T-cell (primary cell): ENCODE measurements at places on chromosomes 3 and 15. TPM values are rescaled to one million over a fixed set of nuclear protein-coding genes. Genes with fewer than 3 reads are reported as not detected.

The NLGN1 gene
- not detected for total RNA-seq

The CELSR3 gene
- total RNA-seq: 6.4 TPM

DNA sequence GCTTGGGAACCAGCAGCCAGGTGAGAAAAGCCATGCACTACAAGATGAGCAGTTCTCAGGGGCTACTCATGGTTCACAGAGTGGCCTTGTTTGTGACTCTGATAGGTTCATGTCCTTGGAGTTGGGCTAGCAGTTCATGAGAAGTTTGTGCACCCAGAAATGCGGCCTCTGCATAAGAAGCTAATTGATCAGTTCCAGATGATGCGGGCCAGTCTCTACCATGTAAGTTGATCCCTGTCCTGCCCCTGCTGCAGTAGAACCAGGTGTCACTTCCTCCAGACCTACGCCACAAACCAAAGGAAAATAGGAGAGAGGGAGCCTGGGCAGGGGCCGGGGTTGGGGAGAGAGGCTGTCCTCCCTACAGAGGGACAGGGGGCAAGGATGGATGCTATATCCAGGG is 27.2 kb upstream of the MANF start:
- no peak for DNase-seq
- H3K36me3 ChIP-seq: no peaks in the 10 kb centered on the region
- no peaks in the 10 kb centered on the region for H3K4me1 ChIP-seq
- H3K27me3 ChIP-seq: no peaks in the 10 kb centered on the region
- no peak overlapping the region for H3K4me3 ChIP-seq
- H3K27ac ChIP-seq: no peak overlapping the region

The SI gene
- not detected for total RNA-seq

- H3K27me3 ChIP-seq: no peaks in the 10 kb centered on the region
- peaks cover 5% of the 10 kb centered on the region for H3K4me1 ChIP-seq
- H3K27ac ChIP-seq: no peak overlapping the region
- DNase-seq: no peak
Measured at GRCh38 chr3:78798266-78798832, 969.4 kb downstream of the ROBO1 start.

The CEP19 gene
- total RNA-seq: 7.8 TPM

DNA sequence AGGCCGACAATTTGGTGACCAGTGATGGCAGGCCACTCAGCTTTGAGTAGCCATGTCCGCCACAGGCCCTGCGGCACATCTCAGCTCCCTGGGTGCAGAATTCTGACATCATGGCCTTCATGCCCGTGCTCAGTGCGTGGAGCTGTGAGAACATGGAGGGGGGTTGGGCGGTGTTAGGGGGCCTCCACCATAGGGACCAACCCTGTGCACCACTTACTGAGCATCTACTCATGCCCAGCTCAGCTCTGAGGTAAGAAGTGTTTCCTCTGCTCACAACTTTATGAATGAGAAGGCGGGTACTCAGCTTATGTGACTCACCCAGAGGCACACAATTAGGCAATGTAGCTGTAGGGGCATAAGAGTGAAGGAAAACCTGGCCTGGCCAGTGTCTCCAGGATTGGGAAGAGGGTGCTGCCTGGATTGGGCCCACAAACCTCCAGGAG is 10.5 kb downstream of the ACOX2 start:
- DNase-seq: no peak
- no peak overlapping the region for H3K4me3 ChIP-seq
- no peaks in the 10 kb centered on the region for H3K36me3 ChIP-seq
- H3K27me3 ChIP-seq: peaks cover 4% of the 10 kb centered on the region
- H3K27ac ChIP-seq: no peak overlapping the region

DNA sequence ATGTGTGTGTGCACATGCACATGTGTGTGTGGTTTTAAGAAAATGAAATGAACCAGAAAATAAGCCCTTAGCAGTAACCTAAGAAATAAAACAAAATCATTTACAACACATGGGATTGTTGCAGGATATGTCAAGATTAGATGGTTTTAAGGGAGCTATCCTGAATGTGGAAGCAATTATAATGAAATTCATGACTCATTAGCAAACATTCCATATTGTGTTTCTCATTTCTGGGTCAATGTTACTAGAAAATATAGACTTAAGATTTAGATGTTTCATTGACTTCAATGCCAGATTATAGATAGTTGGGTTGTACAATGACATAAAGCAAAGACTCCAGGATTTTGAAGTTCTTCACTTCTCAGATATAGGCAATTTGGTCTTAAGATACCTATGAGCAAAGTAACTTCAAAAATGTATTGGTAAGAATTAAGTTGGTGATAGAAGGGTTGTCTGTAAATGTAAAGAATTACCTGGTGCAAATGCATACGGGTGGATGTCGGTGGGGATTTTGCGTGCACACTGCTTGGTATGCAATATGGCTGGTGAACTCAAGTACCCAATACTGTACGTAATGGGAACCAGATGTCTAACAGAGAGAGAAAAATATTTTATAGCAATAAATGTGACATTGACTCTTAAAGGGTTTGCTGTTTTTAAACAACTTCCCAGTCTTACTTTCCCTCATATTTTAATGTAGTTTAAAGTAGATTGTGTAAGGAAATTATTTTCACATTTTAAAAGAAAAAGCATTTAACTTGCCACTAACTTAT is 53.9 kb upstream of the NR2F2 start:
- no peak overlapping the region for H3K27ac ChIP-seq
- H3K4me1 ChIP-seq: no peaks in the 10 kb centered on the region

GRCh38 chr3:194032828-194033435 is 103.0 kb upstream of the HES1 start:
- no peak overlapping the region for H3K4me3 ChIP-seq
- no peaks in the 10 kb centered on the region for H3K36me3 ChIP-seq
- no peak for DNase-seq
- no peaks in the 10 kb centered on the region for H3K4me1 ChIP-seq
- H3K27ac ChIP-seq: no peak overlapping the region
- peaks cover 29% of the 10 kb centered on the region for H3K27me3 ChIP-seq

DNA sequence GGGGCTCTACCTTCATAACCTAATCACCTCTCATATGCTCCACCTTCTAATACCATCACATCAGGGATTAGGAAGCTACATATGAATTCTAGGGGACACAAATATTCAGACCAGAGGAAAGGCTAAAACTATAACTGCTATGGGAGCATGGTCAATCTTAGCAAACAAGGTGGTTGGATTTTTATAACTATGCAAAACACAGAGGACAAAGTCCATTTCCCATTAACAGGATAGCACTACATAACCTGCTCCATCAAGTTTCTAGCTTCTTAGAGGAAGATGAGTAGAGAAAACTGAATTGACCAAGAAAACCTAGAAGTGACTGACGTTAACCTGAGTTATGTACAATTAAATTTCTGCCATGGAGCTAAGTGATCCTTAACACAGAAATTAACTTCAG is 398.6 kb downstream of the TBL1XR1 start:
- H3K36me3 ChIP-seq: no peaks in the 10 kb centered on the region
- peaks cover 4% of the 10 kb centered on the region for H3K27me3 ChIP-seq
- no peak overlapping the region for H3K4me3 ChIP-seq
- H3K4me1 ChIP-seq: no peaks in the 10 kb centered on the region

DNA sequence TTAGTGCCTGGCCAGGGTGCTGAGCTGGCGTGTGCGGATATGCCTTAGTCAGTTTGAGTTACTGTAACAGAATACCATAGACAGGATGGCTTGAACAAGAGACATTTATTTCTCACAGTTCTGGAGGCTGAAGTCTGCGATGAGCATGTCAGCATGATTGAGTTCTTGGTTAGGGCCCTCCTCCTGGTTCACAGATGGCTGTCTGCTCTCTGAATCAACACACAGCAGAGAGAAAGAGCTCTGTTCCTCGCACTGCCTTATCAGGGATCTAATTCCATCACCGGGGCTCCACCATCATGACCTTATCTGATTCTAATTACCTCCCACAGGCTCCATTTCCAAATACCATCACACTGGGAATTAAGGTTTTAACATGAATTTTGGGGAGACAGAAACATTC is 386.6 kb upstream of the DPH6 start:
- no peak for DNase-seq
- no peaks in the 10 kb centered on the region for H3K36me3 ChIP-seq
- no peak overlapping the region for H3K4me3 ChIP-seq
- H3K4me1 ChIP-seq: no peaks in the 10 kb centered on the region
- no peak overlapping the region for H3K27ac ChIP-seq
- H3K27me3 ChIP-seq: no peaks in the 10 kb centered on the region

GRCh38 chr3:183317886-183318865 is 65.1 kb downstream of the B3GNT5 start:
- H3K36me3 ChIP-seq: peaks cover 3% of the 10 kb centered on the region
- H3K27ac ChIP-seq: no peak overlapping the region
- no peak overlapping the region for H3K4me3 ChIP-seq
- peaks cover 2% of the 10 kb centered on the region for H3K4me1 ChIP-seq

GRCh38 chr15:75153087-75153486 is 48.6 kb upstream of the C15orf39 start:
- H3K4me1 ChIP-seq: no peaks in the 10 kb centered on the region
- no peak overlapping the region for H3K27ac ChIP-seq
- no peak overlapping the region for H3K4me3 ChIP-seq
- no peaks in the 10 kb centered on the region for H3K36me3 ChIP-seq

The CPA3 gene
- total RNA-seq: 1.2 TPM

GRCh38 chr15:77546050-77546501 is 86.6 kb downstream of the LINGO1 start:
- H3K36me3 ChIP-seq: no peaks in the 10 kb centered on the region
- H3K27ac ChIP-seq: no peak overlapping the region
- no peaks in the 10 kb centered on the region for H3K27me3 ChIP-seq
- peaks cover 15% of the 10 kb centered on the region for H3K4me1 ChIP-seq

DNA sequence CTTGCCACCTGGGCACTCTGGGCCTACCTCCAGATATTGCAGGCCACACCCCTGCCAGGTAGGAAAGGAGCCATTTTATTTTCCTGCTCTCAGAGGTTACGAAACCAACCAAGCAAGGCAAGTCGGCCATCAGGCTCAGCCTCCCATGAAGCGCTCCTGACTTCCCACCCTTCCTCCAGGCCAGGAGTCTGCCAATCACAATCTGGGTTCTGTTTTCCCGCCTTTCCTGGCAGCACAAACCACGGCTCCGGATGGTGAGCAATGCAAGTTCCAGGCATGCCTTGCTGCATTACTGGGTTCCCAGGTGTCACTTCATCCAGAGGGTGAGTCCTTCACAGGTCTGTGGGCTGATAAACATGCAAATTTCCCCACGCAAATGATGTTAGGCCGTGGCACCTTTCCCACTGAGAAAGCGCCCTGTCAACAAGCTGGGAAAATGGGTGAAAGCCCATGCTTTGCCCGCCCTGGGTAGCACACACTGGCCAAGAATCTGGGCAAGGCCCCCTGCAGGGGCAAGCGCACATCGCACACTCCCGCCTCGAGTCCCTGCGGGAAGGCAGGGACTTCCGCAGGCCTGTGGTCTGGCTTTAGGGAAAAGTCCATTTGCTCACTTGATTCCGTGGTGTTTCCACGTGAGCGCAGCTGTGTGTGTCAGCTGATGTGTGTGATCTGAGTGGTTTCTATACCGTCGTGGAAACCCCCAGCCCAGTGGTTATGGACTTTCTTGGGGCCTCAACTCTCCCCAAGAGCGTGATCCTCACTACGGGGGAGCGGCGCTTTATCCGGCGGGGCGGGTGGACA is 61.6 kb upstream of the RYK start:
- no peak overlapping the region for H3K4me3 ChIP-seq
- DNase-seq: no peak
- no peaks in the 10 kb centered on the region for H3K4me1 ChIP-seq

The GOLGA8R gene
- 3.0 TPM for total RNA-seq

DNA sequence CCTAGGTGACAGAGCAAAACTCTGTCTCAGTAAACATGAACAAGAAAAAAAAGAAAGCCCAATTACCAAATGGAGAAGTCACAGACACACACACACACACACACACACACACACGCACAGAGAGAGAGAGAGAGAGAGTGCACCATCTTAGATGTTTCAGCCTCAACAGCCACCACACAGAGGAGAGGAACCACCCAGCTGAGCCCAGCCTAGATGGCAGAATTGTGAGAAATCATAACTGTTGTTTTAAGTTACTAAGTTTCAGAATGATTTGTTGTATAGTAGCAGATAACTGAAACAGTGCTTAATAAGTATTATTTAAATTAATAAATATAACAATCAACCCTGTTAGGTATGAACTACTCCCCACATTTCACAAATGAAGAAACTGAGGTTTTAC is 321.2 kb downstream of the ZNF621 start:
- H3K27me3 ChIP-seq: no peaks in the 10 kb centered on the region
- H3K36me3 ChIP-seq: no peaks in the 10 kb centered on the region
- H3K4me3 ChIP-seq: no peak overlapping the region
- H3K4me1 ChIP-seq: no peaks in the 10 kb centered on the region

The ZDHHC23 gene
- total RNA-seq: 4.5 TPM

DNA sequence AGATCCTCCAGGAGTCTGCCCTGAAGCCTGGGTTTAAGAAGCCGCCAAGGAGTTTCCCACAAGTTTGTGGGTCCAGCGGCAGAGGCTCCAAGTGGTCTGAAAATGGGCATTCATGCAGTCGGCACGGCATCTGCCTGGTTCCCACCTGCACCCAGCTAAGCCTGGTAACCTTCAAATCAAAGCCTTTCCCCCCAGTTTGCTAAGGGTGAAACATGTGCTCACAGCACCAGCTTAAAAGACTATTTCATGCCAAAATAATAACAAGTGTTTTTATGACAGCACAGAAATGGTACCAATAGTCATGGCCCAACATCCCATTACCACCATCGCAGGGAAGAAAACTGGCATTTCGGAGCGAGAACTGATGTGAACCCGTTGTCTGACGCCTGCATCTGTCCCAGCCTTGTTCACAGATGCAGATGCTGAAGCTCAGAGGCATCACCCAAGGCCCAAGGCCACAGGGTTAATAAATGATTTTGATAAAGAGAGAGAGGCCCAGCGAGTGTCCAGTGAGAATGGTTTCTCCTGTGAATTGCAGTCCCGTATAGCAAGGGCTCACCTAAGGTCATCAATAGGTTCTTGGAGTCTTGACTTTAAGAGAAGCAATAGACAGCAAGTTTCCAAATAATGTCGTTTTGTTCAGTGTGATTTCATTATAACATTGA is 188.0 kb upstream of the TPM1 start:
- no peak for DNase-seq
- peaks cover 29% of the 10 kb centered on the region for H3K27me3 ChIP-seq
- no peak overlapping the region for H3K4me3 ChIP-seq
- no peaks in the 10 kb centered on the region for H3K36me3 ChIP-seq
- no peaks in the 10 kb centered on the region for H3K4me1 ChIP-seq

GRCh38 chr15:97114900-97115760 is 784.6 kb downstream of the NR2F2 start:
- no peak overlapping the region for H3K27ac ChIP-seq
- no peaks in the 10 kb centered on the region for H3K4me1 ChIP-seq
- no peak overlapping the region for H3K4me3 ChIP-seq
- no peak for DNase-seq
- no peaks in the 10 kb centered on the region for H3K27me3 ChIP-seq

The C3orf20 gene
- 0.19 TPM for total RNA-seq

The SNX4 gene
- 18.1 TPM for total RNA-seq

The STAC gene
- not detected for total RNA-seq

The FSIP1 gene
- total RNA-seq: 0.30 TPM

- no peaks in the 10 kb centered on the region for H3K36me3 ChIP-seq
- no peak overlapping the region for H3K4me3 ChIP-seq
- H3K27me3 ChIP-seq: no peaks in the 10 kb centered on the region
Measured at GRCh38 chr15:68983961-68984481, 30.5 kb upstream of the NOX5 start.

The PRSS50 gene
- not detected for total RNA-seq
